ENCODE measurements at places on chromosomes 6 and 20.

DNA sequence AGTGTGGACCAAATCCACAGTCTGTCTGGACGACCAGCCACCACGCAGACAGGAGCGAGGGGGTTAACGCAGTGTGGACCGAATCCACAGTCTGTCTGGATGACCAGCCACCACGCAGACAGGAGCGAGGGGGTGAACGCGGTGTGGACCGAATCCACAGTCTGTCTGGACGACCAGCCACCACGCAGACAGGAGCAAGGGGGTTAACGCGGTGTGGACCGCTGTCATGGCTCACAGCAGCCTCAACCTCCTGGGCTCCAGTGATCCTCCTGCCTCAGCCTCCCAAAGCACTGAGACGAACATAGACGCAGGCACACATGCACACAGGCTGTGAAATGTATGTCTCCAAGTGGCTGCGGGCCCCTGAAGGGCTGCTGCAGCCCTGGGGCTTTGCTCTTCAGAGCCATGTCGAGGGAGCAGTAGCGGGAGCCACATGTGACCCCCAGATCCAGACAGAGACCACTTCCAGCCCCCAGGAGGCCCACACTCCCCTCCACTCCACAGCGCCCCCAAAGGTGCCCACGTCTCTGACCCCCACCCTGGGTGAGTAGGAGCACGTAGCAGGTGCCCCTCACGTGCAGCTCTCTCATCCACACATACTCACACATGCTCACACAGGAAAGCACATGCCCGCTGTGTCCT, 98.1 kb downstream of the YTHDF1 start:
- DNase-seq = no peak

- peak; percentile 40 for DNase-seq
Measured at GRCh38 chr6:33683051-33683571, 28.4 kb downstream of the UQCC2 start.

DNA sequence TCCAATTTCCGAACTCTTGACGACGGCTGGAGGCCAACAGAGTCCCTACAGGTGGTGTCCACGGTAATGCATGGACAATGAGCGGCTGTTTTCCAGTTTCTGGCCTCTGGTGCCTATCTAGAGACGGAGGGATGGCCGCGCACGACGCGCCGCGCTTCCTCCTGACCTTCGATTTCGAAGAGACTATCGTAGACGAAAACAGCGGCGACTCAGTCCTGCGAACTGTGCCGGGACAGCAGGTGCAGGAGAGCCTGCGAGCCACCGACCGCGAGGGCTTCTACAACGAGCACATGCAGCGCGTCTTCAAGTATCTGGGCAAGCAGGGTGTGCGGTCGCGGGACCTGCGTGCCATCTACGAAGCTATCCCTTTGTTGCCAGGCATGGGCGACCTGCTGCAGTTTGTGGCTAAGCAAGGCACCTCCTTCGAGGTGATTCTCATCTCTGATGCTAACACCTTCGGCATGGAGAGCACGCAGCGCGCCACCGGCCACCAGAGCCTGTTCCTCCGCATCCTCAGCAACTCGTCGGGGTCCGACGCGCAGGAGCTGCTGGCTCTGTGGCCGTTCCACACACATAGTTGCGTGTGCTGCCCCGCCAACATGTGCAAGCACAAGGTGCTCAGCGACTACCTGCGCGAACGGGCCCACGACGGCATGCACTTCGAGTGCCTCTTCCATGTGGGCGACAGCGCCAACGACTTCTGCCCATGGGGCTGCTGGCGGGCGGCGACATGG, 169.4 kb downstream of the CDK19 start:
- no peak for DNase-seq

DNA sequence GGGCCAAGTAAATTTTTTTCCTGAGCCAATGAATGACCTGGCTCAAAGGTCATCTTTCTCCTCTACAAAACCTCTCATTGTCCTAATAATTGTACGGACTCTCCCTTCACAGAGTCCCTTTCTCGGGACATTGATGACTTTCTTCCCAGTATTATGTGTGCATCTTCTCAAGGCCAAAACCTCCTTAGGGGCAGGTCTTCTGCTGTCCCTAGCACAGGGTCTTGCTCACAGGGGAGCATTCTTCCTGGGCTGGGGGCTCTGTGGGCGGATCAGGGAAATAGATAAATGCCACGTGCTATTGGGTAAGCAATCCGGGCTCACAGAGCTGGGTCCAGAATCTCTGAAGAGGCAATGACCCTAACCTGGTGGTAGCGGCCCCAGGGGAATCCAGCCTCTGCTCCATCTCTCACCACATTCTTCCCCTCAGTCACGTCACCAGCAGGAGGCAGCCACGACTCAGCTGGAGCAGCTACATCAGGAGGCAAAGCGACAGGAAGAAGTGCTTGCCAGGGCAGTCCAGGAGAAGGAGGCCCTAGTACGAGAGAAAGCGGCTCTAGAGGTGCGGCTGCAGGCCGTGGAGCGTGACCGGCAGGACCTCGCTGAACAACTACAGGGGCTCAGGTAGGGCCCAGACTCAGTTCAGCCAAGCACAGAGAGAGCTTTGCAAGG, 23.5 kb downstream of the CEP250 start:
- no peak for DNase-seq

- DNase-seq = no peak
Measured at GRCh38 chr6:169923468-169924464, 172.3 kb downstream of the ERMARD start.

DNA sequence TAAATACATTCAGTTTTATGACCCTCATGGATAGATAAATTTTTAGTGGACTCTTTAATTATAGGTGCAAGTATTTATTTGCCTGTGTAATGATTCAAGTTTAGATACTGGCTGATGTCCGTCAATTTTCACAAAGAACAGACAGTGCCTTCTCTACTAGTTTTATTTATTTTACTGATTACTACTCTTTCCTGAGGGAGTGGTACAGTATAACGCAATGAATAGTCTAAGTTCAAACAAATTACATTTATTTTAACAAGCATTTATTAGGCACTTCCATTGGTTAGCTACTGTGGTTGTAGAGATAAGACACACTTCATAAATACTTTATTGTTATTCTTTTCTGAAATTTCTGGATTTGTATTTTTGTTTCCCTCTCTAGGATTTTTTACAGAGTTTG, 74.3 kb downstream of the ADGRG6 start:
- DNase-seq = no peak

- no peak for DNase-seq
Measured at GRCh38 chr20:58096880-58097423, 131.5 kb downstream of the ANKRD60 start.

DNA sequence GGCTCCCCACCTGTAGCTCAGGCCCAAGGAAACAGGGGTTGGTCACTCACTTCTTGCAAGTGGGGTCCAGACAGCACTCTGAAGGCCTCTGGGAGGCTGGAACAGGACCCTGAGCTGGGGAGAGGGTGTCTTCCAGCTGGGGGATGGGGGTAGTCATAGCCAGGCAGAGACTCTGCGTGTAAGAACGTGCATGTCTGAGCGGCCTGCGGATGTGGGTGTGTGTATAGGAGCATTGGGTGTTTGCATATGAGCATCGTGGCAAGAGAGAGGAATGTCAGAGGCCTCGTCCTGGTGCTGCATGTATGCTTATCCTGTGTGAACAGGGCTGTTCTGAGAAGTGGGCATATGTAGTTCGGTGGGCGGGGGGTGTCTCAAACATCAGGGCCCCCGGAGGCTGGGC, 12.1 kb downstream of the BPIFB3 start:
- no peak for DNase-seq

DNA sequence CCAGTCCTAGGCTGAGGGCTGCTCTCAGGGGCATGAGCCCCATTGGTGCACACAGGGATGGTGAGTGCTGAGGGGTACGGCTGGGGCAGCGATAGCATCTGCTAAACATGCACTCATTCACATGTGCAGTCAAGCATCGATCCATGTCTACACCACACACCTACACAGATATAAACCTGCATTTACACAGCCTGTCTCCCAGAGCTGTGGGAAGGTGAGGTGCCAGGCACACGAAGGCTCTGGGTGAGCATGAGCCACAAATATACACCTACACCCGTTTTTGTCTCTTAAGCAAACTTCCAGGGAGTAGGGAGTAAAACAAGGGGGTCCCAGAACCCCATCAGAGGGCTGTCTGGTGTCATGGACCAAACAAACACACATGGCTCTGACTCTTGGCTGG, 99.3 kb downstream of the GRM4 start:
- DNase-seq = no peak

DNA sequence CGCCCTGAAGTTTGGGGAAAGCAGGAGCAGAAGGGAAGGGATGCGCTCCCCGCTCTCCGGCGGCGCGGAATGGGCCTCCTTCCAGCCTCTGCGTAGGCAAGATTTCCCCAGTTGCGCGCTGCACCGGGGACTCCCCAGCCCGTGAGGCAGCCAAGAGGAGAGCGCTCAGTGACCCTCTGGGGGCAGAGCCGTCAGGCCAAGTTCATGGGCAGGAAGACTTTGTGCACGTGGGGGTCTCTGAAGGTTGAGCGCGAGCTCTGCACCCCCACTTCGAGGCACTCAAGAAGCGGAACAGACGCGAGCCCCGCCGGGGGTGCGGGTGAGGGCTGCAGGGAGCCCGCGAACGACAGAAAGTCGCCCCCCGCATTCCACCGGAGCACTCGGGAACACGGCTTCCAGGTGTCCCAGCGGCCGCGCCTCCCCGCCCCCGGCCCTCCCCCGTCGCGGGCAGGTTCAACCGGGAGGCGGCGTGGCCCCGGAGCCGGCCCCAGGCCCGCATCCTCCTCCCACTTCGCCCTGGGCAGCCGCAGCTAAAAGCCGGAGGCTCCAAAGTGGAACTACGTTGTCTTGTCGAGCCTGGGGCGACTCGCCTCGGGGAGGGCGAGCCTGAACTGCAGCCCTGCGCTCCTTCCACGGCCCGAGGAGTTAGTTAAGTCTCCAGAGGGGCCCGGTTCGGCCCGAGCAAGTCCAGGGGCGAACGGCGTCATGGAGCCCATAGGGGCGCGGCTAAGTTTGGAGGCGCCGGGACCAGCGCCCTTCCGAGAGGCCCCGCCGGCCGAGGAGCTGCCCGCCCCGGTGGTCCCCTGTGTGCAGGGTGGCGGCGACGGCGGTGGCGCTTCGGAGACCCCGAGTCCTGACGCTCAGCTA, at the start of gene PPP1R3G:
Gene PPP1R3G, plus strand, starts transcription at position 561 of the 867 bp plus-strand sequence. Its CDS starts 145 bp downstream, at position 706.
- DNase-seq = no peak

DNA sequence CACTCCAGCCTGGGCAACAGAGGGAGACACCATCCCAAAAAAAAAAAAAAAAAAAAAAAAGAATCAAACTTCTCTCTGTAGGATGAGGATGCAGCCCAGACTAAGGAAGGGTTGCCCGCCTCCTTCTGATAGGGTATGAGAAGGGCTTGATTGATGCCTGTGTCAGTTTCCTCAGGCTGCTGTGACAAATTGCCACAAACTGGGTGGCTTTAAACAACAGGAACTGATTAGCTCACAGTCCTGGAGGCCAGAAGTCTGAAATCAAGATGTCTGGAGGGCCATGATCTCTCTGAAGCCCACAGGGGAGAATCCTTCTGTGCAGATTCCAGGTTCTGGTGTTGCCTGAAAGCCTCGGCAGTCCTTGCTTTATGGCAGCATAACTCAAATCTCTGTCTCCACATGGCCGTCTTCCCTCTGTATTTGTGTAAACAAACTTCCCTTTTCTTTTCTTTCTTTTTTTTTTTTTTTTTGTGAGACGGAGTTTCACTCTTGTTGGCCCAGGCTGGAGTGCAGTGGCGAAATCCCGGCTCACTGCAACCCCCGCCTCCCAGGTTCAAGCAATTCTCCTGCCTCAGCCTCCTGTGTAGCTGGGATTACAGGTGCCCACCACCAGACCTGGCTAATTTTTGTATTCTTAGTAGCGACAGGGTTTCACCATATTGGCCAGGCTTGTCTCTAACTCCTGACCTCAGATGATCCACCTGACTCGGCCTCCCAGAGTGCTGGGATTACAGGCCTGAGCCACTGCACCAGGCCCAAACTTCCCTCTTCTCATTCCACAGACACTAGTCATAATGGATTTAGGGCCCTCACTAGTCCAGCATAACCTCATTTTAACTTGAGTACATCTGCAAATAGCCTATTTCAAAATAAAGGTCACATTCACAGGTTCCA, 11.2 kb upstream of the CDK19 start:
- no peak for DNase-seq

DNA sequence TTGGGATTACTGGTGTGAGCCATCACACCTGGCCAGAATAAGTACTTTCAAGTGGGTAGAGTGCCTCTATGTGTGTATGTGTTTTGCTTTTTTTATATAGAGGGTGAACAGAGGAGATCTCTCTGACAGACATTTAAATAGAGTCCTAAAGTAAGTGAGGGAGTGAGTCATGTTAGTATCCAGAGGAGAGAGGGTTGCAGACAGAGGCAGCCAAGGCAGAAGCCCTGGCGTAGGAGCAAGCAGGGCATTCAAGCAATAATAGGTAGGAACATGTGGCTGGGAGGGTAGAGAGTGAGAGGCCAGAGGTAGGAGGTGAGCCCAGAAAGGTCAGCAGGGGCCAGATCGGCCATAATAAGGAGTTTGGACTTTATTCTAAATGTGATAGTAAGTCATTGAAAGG, 48.9 kb downstream of the PHF20 start:
- no peak for DNase-seq

DNA sequence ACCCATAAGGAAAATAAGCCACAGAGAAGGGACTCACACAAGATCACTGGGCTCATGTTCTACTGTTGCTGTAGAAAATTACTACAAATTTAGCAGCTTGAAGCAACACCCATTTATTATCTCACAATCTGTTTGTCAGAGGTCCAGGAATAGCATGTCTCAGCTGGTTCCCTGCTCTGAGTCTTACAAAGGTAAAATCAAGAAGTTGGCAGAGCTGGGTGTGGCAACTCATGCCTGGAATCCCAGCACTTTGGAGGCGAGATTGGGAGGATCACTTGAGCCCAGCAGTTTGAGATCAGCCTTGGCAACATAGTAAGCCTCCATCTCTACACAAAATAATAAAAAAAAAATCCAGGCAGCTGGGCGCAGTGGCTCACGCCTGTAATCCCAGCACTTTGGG, 28.5 kb upstream of the ZNF831 start:
- DNase-seq = no peak

DNA sequence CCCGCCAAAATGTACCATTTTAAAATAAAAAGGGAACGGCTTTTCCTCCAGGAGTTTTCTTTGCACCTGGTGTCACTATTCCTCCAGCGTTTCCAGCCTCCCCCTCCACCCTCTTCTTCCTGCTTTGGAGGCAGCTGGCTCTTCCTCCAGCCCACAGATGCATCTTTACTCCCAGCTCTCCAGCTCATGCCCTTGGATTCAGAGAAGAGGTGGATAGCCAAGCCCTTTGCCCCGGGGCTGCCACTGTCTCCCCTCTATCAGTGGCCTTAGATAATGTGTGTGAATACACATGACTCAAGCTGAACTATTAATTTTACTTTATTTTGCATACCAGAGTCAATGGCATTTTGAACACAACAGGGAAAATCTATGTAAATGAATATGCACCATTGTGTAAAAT, 15.3 kb upstream of the CDH4 start:
- no peak for DNase-seq
